ENCODE measurements at places on chromosomes 3 and 15.

- DNase-seq = no peak
Observed at GRCh38 chr3:125511420-125512118, 8.4 kb downstream of the SNX4 start.

DNA sequence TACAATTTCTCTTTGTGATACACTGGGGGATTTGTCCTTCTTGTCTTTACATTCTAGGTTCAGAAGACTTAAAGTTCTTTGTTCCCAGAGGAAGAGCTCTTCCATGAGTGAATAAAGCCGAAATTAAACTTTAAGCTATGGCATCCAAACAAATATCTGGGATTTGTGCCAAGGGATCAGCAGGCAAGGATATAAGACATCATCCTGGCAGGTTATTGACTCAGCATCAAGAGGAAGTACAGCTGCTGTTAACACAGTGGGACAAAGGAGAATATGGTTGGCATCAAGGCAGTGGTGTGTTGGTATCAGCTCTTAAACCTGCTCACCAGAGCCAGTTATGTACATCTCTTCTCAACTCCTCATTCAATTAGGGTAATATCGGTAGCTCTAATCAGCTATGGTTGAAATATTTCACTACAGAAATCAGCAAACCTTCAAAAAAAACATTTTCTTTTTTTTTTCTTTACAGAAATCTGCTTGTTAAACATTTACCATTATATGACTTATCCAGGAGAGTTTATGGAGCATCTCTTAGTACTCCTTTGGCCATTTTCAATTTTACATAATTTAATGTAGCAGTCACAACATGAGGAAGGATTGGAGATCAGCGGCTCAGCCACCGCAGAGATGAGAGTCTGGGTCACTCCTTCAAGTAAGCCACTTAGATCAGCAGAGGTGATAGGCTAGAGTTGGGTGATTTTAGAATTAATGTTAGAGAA, 1198.6 kb upstream of the EPHA6 start:
- DNase-seq = no peak

DNA sequence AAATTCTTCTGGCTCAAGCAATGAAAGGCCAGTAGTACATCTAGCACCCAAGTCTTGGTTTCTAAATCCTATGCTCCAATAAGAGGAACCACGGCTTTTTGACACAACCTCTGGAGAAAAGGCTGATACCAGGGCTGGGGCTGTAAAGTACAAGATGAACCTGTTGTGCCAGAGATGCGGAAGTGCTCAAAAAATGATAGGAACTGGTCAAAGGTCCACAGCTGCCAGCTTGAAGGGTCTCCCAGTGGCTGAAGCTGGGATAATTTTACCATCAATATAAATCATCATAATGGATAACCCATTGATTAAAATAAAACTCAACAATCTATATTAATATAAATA, 558 bp upstream of the NCEH1 start:
- no peak for DNase-seq

- DNase-seq = peak; percentile 50
Observed at GRCh38 chr3:170171563-170171962, 10.0 kb downstream of the PHC3 start.

GRCh38 chr3:29597376-29598008, 316.6 kb downstream of the RBMS3 start:
- DNase-seq = no peak

DNA sequence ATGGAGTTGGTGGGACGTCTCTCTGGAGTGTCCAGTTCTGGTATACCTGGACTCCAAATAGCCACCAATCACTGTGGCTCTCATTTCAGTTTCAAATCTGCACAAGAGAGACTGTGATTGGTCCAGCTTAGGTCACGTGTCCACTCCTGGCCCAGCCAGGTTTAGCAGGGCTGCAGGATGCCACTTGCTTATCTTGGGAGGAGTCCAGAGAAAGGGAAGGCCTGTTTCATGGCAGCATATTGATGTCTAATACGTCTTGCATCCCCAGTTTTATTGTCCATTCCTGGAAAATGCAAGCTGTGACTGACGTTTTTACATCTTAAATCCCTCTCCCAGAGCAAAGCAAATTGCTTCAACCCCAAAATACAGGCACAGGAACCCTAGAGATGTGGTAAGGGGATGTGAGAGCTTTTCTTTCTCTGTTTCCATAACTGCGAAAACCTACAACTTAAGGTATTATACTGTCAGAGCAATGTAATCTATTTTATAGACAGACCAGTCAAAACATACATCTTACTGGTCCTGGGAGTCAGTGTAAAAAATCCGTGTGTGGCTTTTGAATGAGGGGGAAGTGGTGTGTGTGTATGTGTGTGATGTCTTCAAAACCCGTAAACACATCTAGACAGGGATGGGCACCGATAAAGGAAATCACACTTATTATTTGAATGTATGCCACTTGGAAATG, 274.4 kb downstream of the TLE3 start:
- no peak for DNase-seq

All from GM10248 (cell line).